Foreskin keratinocyte (primary cell): ENCODE measurements at places on chromosomes 3 and 15.
A peak's percentile ranks its signal among the peaks of the same experiment; 100 is the strongest.

- DNase-seq: peak; percentile 36
Measured at GRCh38 chr15:80059786-80060355, 395 bp downstream of the ZFAND6 start.

DNA sequence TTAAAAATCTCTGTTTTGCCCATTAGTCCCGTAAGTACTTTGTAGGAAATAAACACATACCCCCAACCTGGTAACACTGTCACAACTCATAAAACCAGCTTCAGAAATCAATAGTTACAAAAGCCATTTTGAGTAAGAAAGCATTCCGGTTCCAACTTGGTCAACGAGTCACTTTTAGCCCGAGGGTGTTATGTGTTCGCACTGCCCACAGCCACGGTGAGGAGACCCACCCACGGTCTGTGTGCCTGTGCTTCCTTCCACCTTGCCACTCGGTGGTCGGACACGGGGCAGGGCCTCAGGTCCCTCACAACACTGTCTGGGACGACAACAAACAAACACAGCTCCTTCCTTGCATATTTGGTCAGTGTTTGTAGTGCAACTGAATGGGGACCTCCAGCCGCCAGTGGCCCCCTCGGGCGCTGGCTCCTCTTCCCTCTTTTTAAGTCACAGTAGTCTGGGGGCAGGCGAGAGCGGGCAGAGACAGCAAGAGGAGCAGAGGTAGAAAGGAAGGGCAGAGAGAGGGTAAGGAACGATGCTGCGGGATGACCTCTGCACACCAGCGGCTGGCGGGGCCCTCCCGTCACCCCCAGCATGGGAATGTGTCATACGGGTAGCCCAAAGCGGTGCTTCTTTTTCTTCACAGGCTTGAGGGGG, 5.2 kb upstream of the MUSTN1 start:
- no peak for DNase-seq

GRCh38 chr3:40550167-40550566, 25.4 kb downstream of the ZNF621 start:
- DNase-seq: no peak

DNA sequence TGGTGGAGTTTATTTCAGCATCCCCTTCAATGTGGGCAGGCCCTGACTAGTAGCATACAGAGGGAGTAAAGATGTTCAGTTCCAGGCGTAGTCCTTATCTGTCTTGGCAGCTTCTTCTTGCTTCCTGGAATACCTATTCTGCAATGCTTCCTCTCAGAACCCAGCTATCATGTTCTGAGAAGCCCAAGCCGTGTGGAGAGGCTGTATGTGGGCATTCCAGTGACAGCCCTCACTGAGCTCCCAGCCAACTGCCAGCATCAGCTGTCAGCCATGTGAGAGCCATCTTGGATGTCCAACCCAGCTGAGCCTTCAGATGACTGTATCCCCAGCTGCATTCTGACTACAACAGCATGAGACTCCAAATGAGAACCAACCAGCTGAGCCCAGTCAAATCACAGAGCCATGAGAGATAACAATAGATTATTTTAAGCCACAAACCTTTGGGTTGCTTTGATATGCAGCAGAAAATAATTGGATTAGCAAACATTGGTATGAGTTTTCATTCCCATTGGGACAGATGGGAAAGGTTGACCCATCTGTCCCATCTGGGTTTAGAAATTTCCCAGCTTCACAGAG, 8.4 kb upstream of the CMTM7 start:
- DNase-seq: no peak

- DNase-seq: no peak
Measured at GRCh38 chr3:72587282-72587681, 261.0 kb downstream of the SHQ1 start.

DNA sequence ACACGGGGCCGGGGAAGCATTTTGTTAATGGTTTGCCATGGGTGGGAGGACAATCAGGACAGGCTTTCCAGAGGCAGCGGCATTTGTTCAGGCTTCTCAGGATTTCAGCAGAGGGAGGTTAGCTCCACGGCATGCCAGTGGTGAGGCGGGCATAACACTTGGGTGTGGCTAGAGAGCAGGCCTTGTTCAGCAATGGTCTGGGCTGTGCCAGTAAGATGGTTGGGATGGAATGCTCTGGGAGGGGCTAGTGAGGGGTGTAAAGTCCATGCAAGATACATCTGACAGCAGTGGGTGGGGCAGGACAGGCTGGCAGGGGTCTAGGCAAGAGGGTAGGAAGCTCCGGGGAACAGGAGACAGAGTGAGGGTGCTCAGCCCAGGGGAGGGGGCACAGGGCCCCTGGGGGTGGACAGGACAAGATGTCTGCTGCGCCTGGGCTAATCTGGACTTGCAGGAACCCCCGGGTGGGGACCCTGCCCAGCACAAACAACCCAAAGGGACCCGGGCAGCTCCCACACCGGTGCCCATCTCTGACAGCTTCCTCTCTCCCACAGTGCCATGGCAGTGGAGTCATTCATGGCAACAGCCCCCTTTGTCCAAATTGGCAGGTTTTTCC, 8.4 kb downstream of the TMEM43 start:
- no peak for DNase-seq

DNA sequence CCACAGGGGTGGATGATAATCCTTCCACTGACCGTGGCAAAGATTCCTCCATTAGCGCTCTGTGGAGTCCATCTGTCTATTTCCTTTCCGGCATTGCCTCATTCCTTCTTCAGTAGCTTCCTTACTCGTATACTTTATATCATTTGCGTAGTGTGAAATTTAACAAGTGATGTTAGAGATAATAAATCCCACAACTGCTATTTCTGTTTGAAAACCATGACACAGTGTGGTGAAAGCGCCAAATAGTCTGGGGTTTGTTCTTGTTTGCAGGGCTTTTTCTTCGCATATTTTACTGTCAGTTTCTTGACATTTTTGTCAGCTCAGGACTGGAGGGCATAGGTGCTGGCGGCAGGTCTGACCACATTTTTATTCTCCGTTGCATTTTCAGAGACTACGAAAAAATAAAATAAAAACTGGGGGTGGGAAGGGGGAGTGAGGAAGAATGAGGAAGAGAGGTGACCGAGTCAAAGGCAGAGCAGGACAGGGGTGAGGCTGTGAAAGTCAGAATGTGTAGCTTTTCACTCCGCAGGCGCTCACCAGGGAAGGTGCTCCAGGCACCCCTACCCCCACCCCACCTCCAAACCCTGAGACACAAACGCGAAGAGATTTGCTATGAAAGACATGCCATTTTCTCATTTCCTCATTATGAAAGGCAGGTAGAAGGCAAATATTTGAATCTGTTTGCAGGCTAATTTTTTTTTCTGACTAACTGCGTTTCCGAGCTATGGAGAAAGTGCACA, 965.0 kb downstream of the MCTP2 start:
- no peak for DNase-seq

DNA sequence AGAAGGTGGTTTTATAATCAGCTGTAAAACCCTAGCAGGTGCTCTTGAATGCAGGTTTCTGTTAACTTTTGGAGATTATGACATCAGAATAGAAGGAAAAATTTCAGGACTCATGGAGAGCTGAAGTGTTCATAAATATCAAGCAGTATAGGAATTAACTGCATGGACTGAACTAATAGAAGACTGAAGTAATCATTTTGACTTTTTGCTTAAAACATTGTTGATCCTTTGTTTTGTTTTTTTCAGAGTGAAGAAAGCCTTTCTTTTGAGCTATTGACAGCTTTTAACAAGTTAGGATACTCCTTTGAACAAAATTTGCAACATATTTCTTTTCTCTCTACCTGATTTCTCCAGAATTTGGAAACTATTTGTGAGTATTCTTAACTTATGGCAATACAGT, 70.6 kb upstream of the DAZL start:
- no peak for DNase-seq

DNA sequence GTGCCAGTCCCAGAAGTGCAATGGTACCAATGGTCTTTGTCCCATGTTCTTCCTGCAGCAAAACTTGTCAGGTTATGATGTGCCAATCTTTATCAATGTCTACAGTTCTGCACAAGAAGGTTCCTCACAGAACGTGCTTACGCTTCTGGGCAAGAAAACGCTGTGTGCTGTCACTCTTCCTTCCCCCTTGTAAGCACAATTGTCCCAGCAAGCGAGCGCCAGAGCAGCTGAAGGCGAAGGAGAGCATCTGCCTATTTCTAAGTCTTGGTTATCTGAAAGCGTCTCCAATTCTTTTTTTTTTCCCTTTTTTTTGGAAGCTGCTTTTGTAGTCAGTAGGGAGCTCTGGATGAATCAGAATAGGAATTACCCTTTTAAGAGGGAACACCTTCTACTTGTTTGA, 514.4 kb downstream of the FGF12 start:
- DNase-seq: no peak
